ENCODE measurements at places on chromosomes 6 and 20. TPM values are rescaled to one million over a fixed set of nuclear protein-coding genes. Genes with fewer than 3 reads are reported as not detected.

The HCK gene
- polyA plus RNA-seq: not detected

DNA sequence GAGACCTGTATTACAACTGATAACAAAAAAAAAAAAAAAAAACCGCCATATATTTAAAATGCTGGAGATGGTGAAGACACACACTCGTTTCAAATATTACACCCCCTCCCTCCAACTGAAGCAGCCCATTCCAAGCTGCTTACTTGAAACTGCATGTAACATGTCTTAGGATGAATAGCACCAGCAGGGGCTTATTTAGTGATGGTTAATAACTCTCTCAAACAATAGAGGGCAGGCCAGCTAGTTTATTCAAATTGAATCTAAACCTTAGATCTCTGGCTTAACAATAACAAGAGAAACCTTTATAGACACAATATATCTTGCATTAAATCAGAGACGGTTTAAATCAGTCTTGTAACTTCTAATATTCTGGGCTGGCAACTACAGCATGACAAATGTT lies 9.3 kb upstream of the JPH2 start:
- H3K27me3 ChIP-seq: no peaks in the 10 kb centered on the region
- DNase-seq: no peak
- H3K27ac ChIP-seq: no peak overlapping the region
- no peaks in the 10 kb centered on the region for H3K4me1 ChIP-seq

The GABRR1 gene
- not detected for polyA plus RNA-seq

GRCh38 chr6:19851241-19852089 lies 14.3 kb downstream of the ID4 start:
- peak; percentile 80 for DNase-seq
- H3K4me1 ChIP-seq: peaks cover 9% of the 10 kb centered on the region
- H3K36me3 ChIP-seq: no peaks in the 10 kb centered on the region
- no peaks in the 10 kb centered on the region for H3K27me3 ChIP-seq
- no peak overlapping the region for H3K4me3 ChIP-seq

The KCNQ5 gene
- 3.2 TPM for polyA plus RNA-seq

- no peaks in the 10 kb centered on the region for H3K27me3 ChIP-seq
- H3K27ac ChIP-seq: no peak overlapping the region
- H3K4me3 ChIP-seq: no peak overlapping the region
- H3K4me1 ChIP-seq: peaks cover 13% of the 10 kb centered on the region
Observed at GRCh38 chr20:12028771-12029170, 111.1 kb downstream of the BTBD3 start.

GRCh38 chr20:22920898-22921297 lies 114.2 kb upstream of the SSTR4 start:
- no peak for DNase-seq
- H3K27ac ChIP-seq: no peak overlapping the region
- H3K27me3 ChIP-seq: peaks cover 5% of the 10 kb centered on the region
- H3K4me1 ChIP-seq: no peaks in the 10 kb centered on the region

DNA sequence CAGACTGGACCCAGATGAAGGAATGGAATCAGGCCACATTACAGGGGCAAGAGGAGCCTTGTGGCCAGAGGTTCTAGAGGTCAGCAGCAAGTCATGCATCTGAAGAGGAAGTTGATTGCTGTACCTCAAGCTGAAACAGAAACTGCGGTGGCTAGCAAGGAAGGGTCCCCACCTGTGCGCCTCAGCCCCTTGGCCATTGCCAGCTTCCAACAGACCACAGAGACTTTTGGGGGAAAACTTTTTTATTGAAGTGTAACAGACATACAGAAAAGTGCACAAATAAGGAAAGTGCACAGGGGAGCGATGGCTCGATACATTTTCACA lies 26.8 kb upstream of the SLC9A8 start:
- no peak overlapping the region for H3K4me3 ChIP-seq
- no peak overlapping the region for H3K27ac ChIP-seq
- no peaks in the 10 kb centered on the region for H3K36me3 ChIP-seq
- DNase-seq: no peak
- H3K27me3 ChIP-seq: no peaks in the 10 kb centered on the region

GRCh38 chr6:15628499-15629131 lies 34.2 kb downstream of the DTNBP1 start:
- no peaks in the 10 kb centered on the region for H3K27me3 ChIP-seq
- H3K4me1 ChIP-seq: peaks cover 12% of the 10 kb centered on the region
- DNase-seq: no peak

DNA sequence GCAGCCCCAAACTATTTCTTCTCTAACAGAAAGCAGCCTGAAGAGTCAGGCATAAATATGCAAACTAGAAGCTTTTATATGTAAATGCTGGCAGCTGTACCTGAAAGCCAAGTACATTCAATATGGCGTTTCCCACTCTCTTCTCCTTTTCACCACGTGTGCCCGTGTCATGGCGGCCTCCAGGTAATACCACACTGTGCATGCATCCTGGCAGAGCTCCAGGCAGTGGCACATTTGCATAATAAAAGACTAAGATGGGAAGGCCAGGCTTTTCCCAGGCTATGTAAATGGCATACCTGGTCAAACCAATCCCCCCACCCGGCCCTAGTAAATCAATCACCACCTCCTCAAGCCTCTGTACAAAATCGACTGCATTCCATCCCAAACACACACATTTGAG lies 120.6 kb downstream of the MMUT start:
- no peaks in the 10 kb centered on the region for H3K4me1 ChIP-seq
- H3K36me3 ChIP-seq: no peaks in the 10 kb centered on the region
- H3K27me3 ChIP-seq: no peaks in the 10 kb centered on the region
- no peak for DNase-seq

DNA sequence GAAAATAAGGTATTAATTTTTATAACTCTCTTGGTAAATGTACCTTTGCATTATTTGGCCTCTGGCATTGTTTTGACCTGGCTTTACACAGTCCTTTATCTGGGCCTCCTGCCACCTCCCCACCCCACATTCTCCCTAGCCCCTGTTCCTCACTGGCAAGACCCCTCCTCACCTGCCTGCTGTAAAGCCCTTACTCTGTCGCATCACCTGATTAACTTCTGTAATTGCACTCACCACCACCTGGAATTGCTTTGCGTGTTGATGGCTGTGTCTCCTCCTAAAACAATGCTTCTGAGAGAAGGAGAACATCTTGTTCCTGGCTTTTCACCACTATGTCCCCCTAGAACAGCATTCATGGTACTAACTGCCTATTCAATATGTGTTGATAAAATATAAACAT lies 24.8 kb downstream of the SNX9 start:
- no peak overlapping the region for H3K27ac ChIP-seq
- peaks cover 7% of the 10 kb centered on the region for H3K36me3 ChIP-seq
- peaks cover 3% of the 10 kb centered on the region for H3K4me1 ChIP-seq
- no peaks in the 10 kb centered on the region for H3K27me3 ChIP-seq
- DNase-seq: no peak

The PPP1R3G gene
- 0.08 TPM for polyA plus RNA-seq

GRCh38 chr6:32212076-32212760 lies 11.6 kb downstream of the NOTCH4 start:
- no peaks in the 10 kb centered on the region for H3K36me3 ChIP-seq
- no peak overlapping the region for H3K4me3 ChIP-seq
- no peaks in the 10 kb centered on the region for H3K4me1 ChIP-seq
- peaks cover 73% of the 10 kb centered on the region for H3K27me3 ChIP-seq
- no peak for DNase-seq

The CGA gene
- polyA plus RNA-seq: 0.18 TPM

The RAD21L1 gene
- not detected for polyA plus RNA-seq

GRCh38 chr20:23161244-23161891 lies 75.2 kb upstream of the CD93 start:
- DNase-seq: no peak
- no peaks in the 10 kb centered on the region for H3K27me3 ChIP-seq
- H3K4me1 ChIP-seq: peaks cover 23% of the 10 kb centered on the region
- H3K4me3 ChIP-seq: no peak overlapping the region

The MYLK4 gene
- polyA plus RNA-seq: 0.16 TPM

DNA sequence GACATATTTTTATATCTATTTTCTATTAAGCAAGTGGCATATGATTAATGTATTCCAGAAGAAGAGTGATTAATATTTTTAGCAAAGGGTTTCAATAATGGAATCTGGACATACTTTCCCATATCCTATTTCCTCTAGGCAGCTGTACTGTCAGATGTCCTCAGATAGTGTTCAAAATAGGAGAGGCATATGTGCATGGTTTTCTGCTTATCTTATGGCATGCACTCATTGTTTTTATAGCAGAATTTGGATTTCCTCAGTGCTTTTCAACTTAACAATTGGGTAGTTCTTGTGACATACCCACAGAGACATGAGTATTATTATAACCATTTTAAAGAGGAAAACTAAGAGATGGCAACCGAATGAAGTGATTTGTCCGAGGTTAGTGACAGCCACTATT lies 12.6 kb upstream of the SLC17A5 start:
- DNase-seq: no peak
- H3K27me3 ChIP-seq: no peaks in the 10 kb centered on the region
- no peak overlapping the region for H3K27ac ChIP-seq
- no peak overlapping the region for H3K4me3 ChIP-seq
- no peaks in the 10 kb centered on the region for H3K4me1 ChIP-seq

- H3K4me3 ChIP-seq: no peak overlapping the region
- H3K36me3 ChIP-seq: no peaks in the 10 kb centered on the region
- no peaks in the 10 kb centered on the region for H3K27me3 ChIP-seq
- peak; percentile 6 for DNase-seq
Observed at GRCh38 chr6:79737172-79737571, 106.0 kb downstream of the SH3BGRL2 start.

The ID1 gene
- 493 TPM for polyA plus RNA-seq

GRCh38 chr6:146613947-146614346 lies 15.2 kb downstream of the ADGB start:
- H3K4me1 ChIP-seq: no peaks in the 10 kb centered on the region
- no peak for DNase-seq
- no peak overlapping the region for H3K4me3 ChIP-seq
- H3K36me3 ChIP-seq: no peaks in the 10 kb centered on the region
- no peaks in the 10 kb centered on the region for H3K27me3 ChIP-seq

DNA sequence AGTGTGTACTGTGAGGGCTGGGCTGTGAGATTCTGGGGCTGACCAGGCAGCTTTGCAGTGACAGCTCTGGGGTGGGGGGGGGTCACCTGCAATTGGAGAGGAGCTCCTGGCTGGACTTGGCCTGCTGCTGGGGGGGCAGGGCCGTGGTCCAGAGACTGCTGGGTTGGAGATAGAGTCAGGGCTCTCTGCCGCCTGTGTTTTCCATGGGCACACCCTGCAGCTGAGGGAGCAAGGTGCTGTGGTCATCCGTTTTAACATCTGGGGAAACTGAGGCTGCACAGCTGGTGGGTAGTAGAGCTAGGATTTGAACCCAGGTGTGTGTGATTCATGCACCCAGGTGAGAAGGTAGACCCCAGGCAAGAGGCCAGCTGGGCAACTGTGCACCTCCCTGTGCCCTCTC lies 7.3 kb downstream of the DLGAP4 start:
- peaks cover 6% of the 10 kb centered on the region for H3K4me1 ChIP-seq
- no peak for DNase-seq
- no peak overlapping the region for H3K4me3 ChIP-seq
- peaks cover 10% of the 10 kb centered on the region for H3K27me3 ChIP-seq

DNA sequence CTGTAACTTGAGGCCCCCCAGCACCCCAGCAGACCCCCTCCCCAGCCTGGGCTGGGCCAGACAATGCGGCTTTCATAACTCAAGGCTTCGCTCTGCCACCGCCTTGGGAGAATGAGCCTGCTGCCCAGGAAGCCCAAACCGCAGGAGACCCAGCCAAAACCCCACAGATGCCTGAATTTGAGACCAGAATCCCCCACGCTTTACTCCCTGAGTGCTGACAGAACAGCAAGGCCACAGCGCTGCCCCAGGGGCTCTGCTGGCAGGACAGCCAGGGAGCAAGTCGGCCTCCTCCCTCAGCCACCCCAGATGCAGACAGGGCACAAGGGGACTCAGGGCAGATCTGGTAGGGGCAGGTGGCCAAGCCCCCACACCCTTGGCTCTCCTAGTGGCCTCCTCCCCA lies 2.2 kb downstream of the MDFI start:
- H3K4me1 ChIP-seq: peaks cover 31% of the 10 kb centered on the region
- no peaks in the 10 kb centered on the region for H3K36me3 ChIP-seq
- no peak for DNase-seq
- no peak overlapping the region for H3K4me3 ChIP-seq

The BAG2 gene
- polyA plus RNA-seq: 5.3 TPM

GRCh38 chr20:60934724-60935123 lies 317.3 kb upstream of the CDH4 start:
- no peaks in the 10 kb centered on the region for H3K27me3 ChIP-seq
- no peaks in the 10 kb centered on the region for H3K4me1 ChIP-seq
- H3K4me3 ChIP-seq: no peak overlapping the region

The LMBRD1 gene
- polyA plus RNA-seq: 7.8 TPM

DNA sequence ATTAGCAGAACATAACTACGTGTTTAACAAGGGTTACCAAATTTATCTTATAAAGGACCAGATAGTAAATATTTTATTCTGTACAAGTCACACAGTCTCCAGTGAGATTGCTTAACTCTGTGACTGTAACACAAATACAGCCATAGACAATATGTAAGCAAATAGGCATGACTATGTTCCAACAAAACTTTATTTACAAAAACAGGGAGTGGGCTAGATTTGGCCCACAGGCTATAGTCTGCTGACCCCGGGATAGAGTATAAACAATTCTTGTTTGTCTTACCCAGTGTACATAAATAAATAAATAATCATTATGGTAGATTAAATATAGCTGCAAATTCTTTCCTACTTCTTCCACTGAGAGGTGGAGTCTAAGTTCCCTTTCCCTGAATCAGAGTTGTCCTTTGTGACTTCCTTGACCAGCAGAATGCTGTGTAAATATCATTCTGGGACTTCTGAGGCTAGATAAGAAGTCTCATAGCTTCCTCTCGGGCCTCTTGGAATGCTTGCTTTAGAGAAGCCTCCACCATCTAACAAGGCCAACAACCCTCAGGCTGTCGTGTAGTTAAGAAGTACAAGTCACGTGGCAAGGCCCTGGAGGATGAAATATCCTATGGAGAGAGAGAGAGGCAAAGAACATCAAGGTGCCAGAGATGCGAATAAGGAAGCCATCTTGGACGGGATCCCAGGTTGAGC lies 59.1 kb upstream of the TMEM244 start:
- no peaks in the 10 kb centered on the region for H3K4me1 ChIP-seq
- H3K27ac ChIP-seq: no peak overlapping the region
- no peaks in the 10 kb centered on the region for H3K36me3 ChIP-seq
- no peaks in the 10 kb centered on the region for H3K27me3 ChIP-seq
- DNase-seq: no peak

DNA sequence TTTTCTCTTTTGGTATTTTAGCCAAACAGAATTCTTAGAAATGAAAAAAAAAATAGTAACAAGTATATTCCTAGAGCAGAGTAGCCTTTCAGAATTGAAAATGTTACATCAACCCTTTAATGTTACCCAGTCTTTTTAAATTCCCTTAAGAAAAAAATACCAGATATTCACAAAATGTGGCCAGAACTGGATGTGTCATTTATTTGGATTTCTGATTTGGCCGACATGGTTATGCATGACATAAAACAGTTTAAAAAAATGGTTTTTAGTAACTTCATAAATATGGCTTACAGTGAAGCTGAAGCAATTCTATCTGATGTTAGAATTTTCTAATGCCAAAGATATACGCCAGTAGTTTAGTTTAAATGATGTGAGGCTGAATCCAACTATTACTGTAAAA lies 112.0 kb downstream of the ATXN1 start:
- DNase-seq: no peak
- peaks cover 2% of the 10 kb centered on the region for H3K36me3 ChIP-seq
- H3K27ac ChIP-seq: no peak overlapping the region
- no peaks in the 10 kb centered on the region for H3K27me3 ChIP-seq
- no peaks in the 10 kb centered on the region for H3K4me1 ChIP-seq
- H3K4me3 ChIP-seq: no peak overlapping the region

GRCh38 chr6:35386989-35387388 lies 44.6 kb downstream of the PPARD start:
- no peak overlapping the region for H3K4me3 ChIP-seq
- no peak overlapping the region for H3K27ac ChIP-seq
- H3K36me3 ChIP-seq: no peaks in the 10 kb centered on the region
- H3K4me1 ChIP-seq: peaks cover 11% of the 10 kb centered on the region

The SCP2D1 gene
- polyA plus RNA-seq: not detected
